CD4-positive, alpha-beta T cell treated with Interleukin-10 for 1 hour (primary cell): ENCODE measurements at places on chromosomes 1 and 21.

GRCh38 chr1:47201179-47201578, 11.3 kb upstream of the PDZK1IP1 start:
- no peak for DNase-seq

DNA sequence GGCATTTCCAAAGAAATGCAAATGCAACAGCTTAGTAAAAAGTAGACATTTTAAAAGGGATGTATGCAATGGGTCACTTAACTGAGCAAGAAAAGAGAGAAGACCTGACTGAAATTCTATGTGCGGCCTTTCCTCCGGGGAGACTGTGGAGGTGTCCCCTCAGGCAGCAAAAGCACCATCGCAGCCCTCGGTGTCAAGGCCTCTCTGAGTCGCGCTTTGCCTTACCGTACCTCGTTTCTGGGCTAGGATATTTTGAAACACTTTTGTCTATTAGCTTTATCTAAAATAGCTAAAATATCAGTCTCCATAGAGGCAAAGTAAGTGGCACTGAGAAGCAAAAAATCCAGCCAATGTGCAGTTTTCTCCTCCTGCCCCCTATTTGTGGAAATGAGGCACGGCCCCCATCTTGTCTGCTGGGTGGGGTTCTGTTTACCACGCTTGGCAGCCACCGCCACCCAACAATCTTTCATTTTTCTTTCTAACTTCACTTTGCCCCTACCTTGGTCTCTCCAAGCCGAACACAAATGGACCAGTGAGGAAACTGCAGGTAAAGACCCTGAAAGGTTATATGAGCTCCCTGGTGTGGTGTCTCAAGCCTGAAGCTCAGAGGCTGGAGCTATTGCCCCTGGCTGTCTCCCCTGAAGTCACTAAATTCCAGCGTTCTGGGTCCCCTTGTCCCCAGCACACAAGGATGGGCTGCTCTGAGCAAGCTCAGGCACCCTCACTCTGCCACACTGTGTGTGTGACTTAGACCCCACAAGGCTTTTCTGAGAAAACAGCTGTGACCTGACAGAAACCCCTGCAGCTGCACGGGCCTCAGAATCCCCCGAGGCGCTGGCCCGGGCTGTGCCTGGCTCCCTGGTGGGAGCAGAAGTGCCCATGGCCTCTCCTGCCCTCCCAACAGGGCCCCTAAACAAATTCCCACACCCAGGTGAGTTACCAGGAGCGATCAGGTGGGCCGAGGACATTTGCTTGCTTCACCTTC, 1.6 kb downstream of the CD247 start:
- DNase-seq = peak; percentile 58

DNA sequence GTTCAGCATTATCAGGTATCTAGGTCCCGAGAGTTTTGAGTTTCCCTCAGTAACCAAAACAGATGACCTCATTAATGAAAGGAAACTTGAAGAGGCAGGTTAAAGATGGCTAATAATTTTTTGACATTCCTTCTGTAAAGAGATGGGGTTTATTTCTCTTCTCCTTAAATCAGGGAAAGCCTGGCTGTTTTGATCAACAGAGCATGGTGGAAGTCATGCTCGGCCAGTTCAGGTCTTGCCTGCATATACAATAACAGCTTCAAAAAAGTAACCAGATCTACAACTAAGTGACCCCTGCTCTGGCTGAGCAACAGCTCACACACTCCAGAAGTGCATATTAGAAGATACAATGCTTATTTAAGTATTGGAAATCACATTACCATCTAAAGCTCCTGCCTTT, 36.6 kb upstream of the POU2F1 start:
- no peak for DNase-seq

DNA sequence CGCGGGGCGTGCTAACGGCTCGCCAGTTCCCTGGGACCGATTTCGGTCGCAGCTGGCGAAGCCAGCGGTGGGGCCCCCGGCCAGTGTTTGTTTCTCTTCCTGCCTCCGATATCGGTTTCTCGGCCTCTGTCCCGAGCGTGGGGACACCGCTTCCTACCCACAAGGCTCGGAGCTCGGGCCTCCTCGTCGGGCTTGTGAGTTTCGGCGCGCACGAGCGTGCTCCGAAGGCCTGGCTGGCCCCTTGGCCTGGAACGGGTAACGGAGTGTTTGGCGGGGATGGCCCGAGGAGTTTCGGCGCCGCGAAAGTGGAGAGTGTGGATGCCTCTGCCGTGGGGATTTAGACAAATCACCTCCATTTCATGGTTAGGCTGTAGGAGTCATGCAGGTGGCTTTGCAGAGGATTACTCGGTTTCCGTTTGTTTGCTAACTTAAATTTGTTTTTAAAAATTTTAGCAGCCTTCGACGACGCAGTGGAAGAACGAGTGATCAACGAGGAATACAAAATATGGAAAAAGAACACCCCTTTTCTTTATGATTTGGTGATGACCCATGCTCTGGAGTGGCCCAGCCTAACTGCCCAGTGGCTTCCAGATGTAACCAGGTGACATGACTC, 559 bp downstream of the RBBP4 start:
- DNase-seq = no peak

GRCh38 chr1:33169290-33170055, 12.4 kb downstream of the TRIM62 start:
- no peak for DNase-seq

DNA sequence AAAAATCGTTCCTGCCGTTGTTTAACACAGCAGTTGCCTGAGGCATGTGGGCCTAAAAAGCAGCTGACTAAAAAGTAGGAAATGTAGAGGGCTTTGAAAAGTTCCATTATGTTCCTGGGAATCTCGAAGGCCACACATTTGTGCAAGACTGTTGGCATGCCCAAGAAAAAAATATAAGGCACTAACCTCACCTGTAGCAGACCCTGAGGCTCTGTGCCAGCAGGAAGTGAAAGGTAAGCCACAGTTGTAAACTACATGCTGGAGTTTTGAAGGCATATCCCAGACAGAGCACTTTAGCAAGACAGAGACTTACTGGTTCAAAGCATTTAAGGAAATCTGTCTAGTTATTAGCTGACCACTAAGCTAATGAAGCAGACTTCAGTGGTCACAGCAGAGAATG, 52.7 kb downstream of the TRMT1L start:
- no peak for DNase-seq

DNA sequence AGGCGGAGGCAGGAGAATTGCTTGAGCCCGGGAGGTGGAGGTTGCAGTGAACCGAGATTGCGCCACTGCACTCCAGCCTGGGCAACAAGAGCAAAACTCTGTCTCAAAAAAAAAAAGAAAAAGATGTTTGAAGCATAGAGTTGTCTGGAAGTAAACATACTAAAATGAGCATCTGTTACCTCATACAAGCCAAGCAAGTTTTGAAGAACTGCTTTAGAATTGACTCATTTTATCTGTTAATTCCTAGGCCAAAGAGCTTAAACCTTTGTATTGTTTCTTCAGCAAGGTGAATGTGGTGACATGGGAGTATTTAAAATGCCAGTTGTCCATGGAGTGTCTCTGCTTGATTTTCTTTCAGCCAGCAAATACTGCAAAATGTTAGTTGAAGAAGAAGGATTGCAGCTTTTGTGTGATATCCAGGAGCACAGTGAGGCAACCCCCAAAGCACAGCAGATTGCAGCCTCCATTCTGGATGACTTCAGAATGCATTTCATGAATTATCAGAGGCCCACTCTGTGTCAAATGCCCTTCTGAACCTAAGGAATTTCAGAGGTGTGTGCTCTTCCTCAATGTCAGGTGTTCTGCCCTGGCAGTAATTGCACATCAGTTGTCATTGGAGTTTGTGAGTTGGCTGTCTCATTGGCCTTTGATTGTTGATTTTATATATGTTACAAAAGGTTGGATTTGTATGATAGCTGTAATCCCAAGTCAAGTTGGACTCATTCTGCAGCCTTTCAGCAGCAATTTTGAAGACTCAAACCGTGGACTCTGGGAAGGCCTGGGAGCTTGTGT, 28.9 kb downstream of the ECHDC2 start:
- no peak for DNase-seq

DNA sequence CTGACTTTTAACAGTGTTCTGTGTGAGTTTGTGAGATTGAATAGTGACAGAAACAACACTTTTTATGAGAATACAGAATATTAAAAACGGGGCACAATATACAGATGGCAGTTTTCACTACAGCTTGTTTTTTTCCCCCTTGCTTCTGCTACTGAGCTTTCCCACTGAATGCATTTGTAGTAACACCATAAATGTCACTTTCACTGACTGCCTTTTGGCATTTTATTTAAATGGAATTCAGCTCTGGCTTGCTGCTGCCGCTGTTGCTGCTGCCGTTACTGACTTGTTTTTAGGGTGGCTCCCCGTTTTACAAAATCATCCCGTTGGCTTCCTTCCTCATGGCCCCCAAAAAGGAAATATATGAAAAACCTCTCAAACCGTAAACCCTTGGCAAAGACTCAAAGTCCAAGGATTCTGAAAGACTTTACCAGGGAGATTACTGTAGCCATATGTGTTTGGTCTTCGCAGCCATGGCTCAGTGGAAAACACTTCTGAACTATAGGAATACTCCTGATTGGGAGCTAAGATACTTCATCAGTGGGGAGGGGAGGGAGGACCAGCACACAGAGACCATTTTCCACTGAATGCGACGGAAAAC, 151.0 kb downstream of the NUF2 start:
- no peak for DNase-seq

- peak; percentile 25 for DNase-seq
Measured at GRCh38 chr1:161962091-161962887, 61.4 kb downstream of the OLFML2B start.

DNA sequence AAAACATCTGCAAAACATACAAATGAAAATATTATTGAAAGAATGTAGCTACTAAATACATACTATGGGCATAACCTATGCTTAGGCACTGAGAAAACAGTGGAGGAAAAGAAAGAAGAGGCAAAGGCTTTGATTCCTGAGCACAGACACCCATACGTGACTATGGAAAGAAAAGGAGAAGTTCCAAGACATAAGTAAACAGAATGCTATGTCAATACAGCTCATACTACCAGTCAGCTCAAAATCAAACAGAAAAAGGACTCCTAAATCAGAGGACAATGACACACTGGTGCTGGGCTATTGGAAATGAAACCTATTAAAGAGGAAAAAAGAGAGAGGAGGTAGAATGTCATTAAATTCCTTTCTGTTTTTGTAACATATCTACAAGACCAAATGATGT, 225.4 kb downstream of the SMYD3 start:
- DNase-seq = no peak

DNA sequence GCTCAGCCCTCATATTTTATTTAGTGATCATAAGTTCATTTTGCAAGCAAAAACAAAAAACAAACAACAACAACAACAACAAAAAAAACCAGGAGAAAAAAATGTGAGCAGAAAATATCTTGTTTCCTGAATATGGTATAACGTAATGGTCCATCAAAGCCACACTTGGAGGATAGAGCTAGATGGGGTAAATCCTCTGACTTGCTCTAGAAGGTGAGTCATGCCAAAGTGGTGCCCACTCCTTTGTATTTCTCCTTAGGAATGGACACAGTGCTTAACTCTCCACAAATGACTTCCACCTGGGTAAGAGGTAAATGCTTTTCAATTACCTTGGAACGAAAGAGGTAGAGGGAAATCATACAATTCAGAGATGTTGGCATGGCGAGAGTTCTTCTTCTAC, 20.6 kb downstream of the PROX1 start:
- no peak for DNase-seq
